ENCODE measurements at places on chromosomes 12 and 14. TPM values are rescaled to one million over a fixed set of nuclear protein-coding genes. Genes with fewer than 3 reads are reported as not detected.

DNA sequence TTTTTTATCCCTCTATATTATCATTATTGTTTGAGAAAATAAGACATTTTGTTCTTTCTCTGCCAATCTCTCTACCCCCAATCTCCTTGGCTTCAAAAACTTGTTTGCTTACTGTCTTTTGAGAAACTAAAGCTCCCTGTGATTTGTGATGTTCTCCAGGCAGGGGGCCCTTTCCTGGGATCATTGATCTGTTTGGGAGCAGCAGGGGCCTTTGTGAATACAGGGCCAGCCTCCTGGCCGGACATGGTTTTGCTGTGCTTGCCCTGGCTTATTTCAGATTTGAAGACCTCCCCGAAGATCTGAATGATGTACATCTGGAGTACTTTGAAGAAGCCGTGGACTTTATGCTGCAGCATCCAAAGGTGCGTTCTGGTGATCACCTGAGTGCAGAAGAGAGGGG is 4.5 kb downstream of the ACOT6 start:
- no peak overlapping the region for H3K27ac ChIP-seq
- H3K27me3 ChIP-seq = no peaks in the 10 kb centered on the region
- H3K4me1 ChIP-seq = no peaks in the 10 kb centered on the region
- no peaks in the 10 kb centered on the region for H3K36me3 ChIP-seq
- DNase-seq = no peak

- peaks cover 7% of the 10 kb centered on the region for H3K4me1 ChIP-seq
- no peaks in the 10 kb centered on the region for H3K27me3 ChIP-seq
- H3K27ac ChIP-seq = no peak overlapping the region
- no peaks in the 10 kb centered on the region for H3K36me3 ChIP-seq
- no peak overlapping the region for H3K4me3 ChIP-seq
These were observed 5.1 kb upstream of the ENDOU start for GRCh38 chr12:47730341-47730744.

DNA sequence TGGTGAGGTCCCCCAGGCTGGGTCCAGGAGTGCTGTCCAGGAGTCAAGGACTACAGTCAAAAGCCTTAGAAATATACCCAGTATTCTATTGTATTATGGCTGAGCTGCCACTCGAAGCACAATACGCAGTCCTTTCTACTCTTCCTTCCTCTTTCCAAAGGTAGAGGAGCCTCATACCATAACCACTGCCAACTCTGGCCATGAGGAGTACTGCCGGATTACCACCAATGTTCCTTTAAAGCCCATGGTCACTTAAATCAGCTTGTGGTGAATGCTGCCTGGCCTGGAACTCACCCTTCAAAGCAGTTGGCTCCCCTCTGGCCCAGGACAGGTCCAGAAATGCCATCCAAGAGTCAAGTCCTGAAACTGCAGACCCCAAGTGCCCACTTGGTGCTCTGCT is 425.4 kb downstream of the SLC16A7 start:
- no peaks in the 10 kb centered on the region for H3K4me1 ChIP-seq
- no peak for DNase-seq
- H3K27ac ChIP-seq = no peak overlapping the region
- no peaks in the 10 kb centered on the region for H3K36me3 ChIP-seq

Gene IL31
- not detected for total RNA-seq

Gene DEGS2
- total RNA-seq = 32.2 TPM
